ENCODE measurements at places on chromosomes 2 and 18. TPM values are rescaled to one million over a fixed set of nuclear protein-coding genes. Genes with fewer than 3 reads are reported as not detected.

GRCh38 chr2:40210968-40211353 lies 240.9 kb downstream of the SLC8A1 start:
- H3K4me3 ChIP-seq, result no peak overlapping the region
- DNase-seq, result no peak
- no peaks in the 10 kb centered on the region for H3K4me1 ChIP-seq
- no peaks in the 10 kb centered on the region for H3K36me3 ChIP-seq
- no peak overlapping the region for H3K27ac ChIP-seq

- no peak for DNase-seq
- no peaks in the 10 kb centered on the region for H3K4me1 ChIP-seq
- no peaks in the 10 kb centered on the region for H3K27me3 ChIP-seq
- H3K27ac ChIP-seq, result no peak overlapping the region
- no peaks in the 10 kb centered on the region for H3K36me3 ChIP-seq
Measured at GRCh38 chr2:78093436-78093835, 571.3 kb upstream of the LRRTM4 start.

GRCh38 chr2:173394091-173394974 lies 39.7 kb downstream of the CDCA7 start:
- no peaks in the 10 kb centered on the region for H3K4me1 ChIP-seq
- DNase-seq, result no peak
- no peak overlapping the region for H3K27ac ChIP-seq
- peaks cover 35% of the 10 kb centered on the region for H3K27me3 ChIP-seq
- no peak overlapping the region for H3K4me3 ChIP-seq

DNA sequence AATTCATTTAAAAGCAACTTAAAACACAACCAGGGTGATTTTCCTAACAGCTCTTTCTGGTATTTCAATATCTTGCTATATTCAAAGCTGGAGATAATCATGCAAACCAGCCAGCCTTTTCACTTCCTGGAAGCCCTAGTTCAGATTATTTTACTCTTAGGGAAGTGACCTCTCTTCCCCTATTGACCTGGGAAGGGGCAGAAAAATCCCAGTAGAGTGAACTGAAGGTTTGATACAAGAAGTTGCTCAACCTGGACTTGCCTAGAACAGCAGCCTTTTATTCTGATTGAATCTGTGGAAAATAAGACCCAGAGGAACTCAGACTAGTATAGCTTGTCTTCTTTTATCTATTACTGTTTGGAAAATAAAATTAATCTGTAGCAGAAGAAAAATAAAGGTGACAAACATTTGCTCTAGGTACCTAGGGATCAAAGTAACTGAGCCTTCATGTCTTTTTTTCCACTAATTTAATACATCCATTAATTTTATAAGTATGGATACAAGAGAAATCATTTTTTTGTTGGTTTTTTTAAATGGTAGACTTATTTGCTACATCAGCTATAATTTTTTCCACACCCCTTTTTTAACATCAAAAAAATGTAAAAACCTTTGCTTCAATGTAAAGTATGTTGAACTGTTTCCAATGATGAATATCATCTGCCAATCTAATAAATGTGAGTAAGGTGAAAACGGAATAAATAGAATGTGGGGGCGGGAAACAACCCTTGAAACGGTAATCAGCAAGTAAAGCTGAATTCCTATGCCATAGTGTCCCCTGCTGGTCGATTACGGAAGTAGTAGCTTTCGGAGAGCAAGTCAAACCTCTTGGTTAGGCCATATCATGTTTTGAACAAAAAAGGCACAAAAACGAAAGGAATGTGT lies 629.9 kb downstream of the NRXN1 start:
- no peaks in the 10 kb centered on the region for H3K4me1 ChIP-seq
- no peaks in the 10 kb centered on the region for H3K27me3 ChIP-seq
- H3K27ac ChIP-seq, result no peak overlapping the region
- H3K4me3 ChIP-seq, result no peak overlapping the region

DNA sequence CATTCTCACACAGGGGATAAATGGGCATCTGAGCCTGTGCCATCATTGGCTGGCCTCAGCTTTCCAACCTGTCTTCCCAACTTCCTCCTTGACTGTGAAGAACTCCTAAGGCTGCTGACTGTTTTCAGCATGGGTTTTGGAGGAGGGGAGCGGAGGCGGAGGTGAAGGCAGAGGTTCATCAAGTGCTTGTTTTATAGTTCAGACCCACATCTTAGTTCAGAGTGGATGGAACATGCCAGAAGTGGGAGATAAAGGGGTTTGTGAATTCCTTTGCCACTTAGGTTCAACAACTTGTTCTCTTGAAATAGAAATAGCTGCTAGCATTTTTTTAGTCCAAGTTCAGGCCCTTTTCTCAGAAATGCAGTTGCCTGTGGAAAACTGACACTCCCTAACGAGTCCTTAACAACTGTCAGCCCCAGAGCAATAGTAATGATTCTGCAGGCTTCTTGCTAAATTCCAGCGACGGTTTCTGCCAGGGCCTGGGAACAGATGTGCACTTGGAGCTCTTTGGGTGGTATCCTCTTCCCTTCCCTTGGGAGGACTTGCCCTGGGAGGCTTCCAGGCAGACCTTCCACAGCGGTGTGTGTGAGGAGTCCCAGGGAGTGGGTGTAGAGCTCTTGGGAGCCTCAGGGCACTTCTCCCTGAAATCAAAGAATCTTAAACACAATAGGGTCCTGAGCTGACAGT lies 30.1 kb upstream of the ITGA6 start:
- no peaks in the 10 kb centered on the region for H3K36me3 ChIP-seq
- H3K4me1 ChIP-seq, result peaks cover 3% of the 10 kb centered on the region
- no peaks in the 10 kb centered on the region for H3K27me3 ChIP-seq
- H3K27ac ChIP-seq, result no peak overlapping the region
- H3K4me3 ChIP-seq, result no peak overlapping the region

DNA sequence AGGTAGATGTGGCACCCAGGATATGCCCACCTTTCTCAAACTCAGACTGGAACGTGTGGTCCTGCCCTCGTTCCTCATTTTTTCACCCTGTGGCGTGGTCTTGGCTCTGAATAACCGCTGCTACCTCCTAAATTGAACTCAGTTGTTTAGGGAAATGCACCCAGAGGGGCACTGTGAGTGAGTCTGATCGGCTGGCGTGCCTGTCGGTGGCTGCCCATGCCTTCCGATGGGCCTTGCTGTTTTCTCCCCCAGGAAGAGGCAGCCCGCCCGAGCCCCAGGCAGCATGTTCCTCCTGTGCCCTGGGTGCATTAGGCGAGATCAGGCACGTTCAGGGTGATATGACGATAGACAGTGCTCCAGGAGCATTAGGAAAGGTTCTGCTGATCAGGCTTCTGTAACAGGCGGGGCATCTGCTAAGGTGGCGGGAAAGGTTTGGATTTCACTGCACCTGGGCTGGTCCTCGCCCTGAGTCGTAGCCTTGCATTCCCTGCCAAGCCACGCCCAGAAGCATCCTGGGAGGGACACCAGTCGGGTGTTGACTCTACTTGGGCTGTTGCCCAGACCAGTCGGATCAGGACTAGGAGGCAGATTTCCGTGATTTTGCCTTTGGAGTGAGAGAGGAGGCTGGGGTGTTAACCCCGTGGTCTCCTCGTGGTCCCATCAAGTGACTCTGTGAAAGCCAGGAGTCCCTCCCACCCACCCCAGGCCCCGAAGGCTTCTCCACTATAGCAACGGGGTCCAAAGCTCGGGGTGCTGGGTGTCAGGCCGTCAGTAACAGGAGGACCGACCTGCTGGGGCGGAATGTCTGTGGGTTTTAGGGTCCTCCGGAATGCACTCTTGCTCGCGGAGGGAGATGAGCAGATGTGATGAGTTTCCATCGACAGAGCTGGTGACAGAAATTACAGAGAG lies 75.1 kb downstream of the SH3BP4 start:
- no peak overlapping the region for H3K4me3 ChIP-seq
- H3K4me1 ChIP-seq, result peaks cover 24% of the 10 kb centered on the region
- H3K27me3 ChIP-seq, result no peaks in the 10 kb centered on the region
- no peaks in the 10 kb centered on the region for H3K36me3 ChIP-seq

- H3K36me3 ChIP-seq, result no peaks in the 10 kb centered on the region
- no peaks in the 10 kb centered on the region for H3K27me3 ChIP-seq
- no peak overlapping the region for H3K27ac ChIP-seq
- H3K4me3 ChIP-seq, result no peak overlapping the region
Measured at GRCh38 chr2:118425191-118425590, 336.9 kb downstream of the INSIG2 start.

DNA sequence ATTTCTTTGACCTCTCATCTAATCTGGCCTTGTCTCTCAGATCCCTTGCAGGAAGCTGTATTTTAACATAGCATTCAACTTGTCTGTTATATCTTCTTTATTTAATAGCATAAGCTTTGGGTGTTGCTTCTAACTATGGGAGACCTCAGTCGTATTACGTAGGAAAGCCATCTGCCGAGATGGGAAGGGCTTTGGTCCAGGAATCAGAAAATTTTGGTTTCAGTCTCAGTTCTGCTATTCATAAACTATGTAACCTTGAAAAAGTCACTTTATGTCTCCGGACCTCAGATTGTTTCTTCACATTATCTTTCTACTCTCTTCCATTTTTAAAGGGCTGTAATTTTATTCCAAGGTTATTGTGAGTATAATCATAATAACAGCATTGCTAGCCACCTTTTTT lies 297.7 kb downstream of the SATB2 start:
- no peaks in the 10 kb centered on the region for H3K36me3 ChIP-seq
- H3K27ac ChIP-seq, result no peak overlapping the region
- no peaks in the 10 kb centered on the region for H3K27me3 ChIP-seq
- no peaks in the 10 kb centered on the region for H3K4me1 ChIP-seq

DNA sequence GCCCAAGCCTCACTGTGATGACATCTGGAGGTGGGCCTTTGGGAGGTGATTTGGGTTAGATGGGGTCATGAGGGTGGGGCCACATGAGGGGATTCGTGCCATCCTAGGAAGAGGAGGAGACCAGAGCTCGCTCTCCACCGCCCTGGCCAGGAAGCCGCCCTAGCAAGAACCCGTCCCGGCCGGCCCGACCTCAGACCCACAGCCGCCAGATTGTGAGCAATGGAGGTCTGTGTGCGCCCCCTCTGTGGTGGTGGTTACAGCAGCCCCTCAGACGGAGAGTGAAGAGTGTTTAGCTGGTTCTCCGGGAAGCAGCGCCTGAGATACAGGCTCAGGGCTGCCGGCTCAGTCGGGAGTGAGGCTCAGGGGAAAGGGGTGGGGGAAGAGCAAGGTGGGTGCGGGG lies 83.3 kb downstream of the RTP5 start:
- no peaks in the 10 kb centered on the region for H3K36me3 ChIP-seq
- no peak overlapping the region for H3K27ac ChIP-seq
- H3K4me1 ChIP-seq, result peaks cover 7% of the 10 kb centered on the region
- H3K4me3 ChIP-seq, result no peak overlapping the region
- DNase-seq, result no peak

GRCh38 chr2:170305711-170306110 lies 127.8 kb downstream of the MYO3B start:
- H3K4me3 ChIP-seq, result no peak overlapping the region
- H3K4me1 ChIP-seq, result peaks cover 14% of the 10 kb centered on the region
- H3K27ac ChIP-seq, result peak overlapping the region; percentile 31
- no peaks in the 10 kb centered on the region for H3K36me3 ChIP-seq
- H3K27me3 ChIP-seq, result no peaks in the 10 kb centered on the region
- DNase-seq, result no peak

DNA sequence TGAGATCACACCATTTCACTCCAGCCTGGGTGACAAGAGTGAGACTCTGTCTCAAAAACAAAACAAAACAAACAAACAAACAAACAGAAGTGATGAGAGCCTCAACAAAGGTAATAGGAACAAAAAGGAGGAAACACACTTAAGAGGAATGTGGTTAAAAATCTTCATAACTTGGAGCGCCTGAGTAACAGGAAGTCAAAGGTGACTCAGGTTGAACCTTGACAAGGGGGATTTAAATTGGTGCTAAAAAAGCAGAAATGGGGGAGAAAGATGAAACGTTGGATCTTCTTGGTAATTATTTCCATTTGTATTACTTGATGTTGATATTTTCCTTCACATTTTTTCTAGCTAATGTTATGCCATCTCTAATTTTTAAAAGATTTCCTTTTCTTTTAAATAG lies 318.5 kb upstream of the TCF4 start:
- H3K36me3 ChIP-seq, result no peaks in the 10 kb centered on the region
- no peak overlapping the region for H3K4me3 ChIP-seq
- no peak for DNase-seq
- no peak overlapping the region for H3K27ac ChIP-seq

DNA sequence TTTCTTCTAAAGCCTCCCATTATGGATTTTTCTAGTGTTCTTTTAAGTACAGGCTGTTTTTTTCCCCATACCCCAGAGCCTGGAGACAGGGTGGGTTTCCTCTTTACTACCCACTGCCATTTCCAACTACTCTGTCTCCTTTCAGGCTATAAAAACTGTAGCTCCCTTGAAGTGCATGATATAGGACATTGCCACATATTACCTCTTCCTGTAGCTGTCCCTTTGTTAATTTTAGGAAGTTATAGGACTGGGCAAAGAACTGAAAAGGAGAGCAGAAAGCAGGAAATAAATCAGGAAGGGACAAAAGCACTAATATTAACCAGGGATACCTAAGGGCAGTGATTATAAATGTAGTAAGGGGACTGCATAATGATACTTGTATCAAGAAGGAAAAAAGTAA lies 54.1 kb downstream of the VIL1 start:
- H3K27me3 ChIP-seq, result no peaks in the 10 kb centered on the region
- DNase-seq, result no peak
- H3K4me1 ChIP-seq, result no peaks in the 10 kb centered on the region
- no peaks in the 10 kb centered on the region for H3K36me3 ChIP-seq
- H3K27ac ChIP-seq, result no peak overlapping the region
- no peak overlapping the region for H3K4me3 ChIP-seq

DNA sequence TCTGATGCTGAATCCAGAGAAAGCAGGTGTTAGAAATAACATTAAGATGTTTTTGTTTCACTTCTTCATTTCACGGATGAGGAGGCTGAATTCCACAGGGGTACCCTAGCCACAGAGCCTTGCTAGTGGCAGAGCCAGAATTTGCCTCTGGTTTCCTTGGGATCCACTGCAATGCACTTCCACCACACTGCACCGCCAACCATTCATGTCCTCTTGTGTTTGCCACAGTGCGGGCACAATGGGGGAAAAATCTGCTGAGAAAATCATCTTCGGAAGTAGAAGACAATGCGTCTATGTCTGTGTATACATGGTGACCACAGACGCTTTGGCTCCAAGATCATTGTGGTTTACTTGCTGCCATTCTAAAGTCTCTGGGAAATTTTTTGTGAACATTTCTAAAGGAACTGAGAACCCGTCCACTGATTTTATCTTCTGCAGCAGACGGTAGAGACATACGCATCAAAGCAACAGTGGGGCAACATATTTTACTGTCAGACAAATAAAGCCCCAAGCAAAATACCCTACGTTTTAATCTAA lies 14.9 kb downstream of the ICOS start:
- no peak overlapping the region for H3K4me3 ChIP-seq
- DNase-seq, result no peak
- H3K27me3 ChIP-seq, result no peaks in the 10 kb centered on the region
- no peaks in the 10 kb centered on the region for H3K4me1 ChIP-seq
- H3K36me3 ChIP-seq, result no peaks in the 10 kb centered on the region

LAMA3 gene
- 38.5 TPM for total RNA-seq

FBXO48 gene
- total RNA-seq, result 2.6 TPM

SDC1 gene
- total RNA-seq, result 146 TPM

ASB18 gene
- total RNA-seq, result not detected

ADGRF3 gene
- total RNA-seq, result not detected

DSG1 gene
- total RNA-seq, result 0.16 TPM

NEU4 gene
- total RNA-seq, result 111 TPM

B3GNT7 gene
- total RNA-seq, result 113 TPM

LOXL3 gene
- total RNA-seq, result 1.6 TPM

OTX1 gene
- total RNA-seq, result not detected
